ENCODE measurements at places on chromosomes 2 and 18.

DNA sequence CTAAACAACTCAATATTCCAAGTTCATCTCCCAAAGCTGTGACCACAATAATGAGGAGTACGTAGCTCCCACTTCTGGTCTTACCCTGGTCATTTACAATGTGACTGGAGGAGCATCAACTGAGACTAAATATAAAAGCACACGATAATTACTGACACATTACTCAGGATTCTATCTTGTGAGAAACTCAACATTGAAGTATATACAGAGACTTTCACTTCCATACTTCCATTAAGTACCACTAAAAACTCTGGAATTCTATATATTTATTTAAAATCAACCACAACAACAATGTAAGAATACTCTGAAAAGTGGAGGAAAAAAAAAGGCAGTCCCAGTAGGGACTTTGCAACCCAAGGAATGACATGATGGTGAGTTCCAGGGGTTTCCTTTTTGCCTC lies 61.4 kb downstream of the XDH start:
- ATAC-seq: no peak

- ATAC-seq: peak; percentile 50
These were observed 76.4 kb downstream of the LTBP1 start for GRCh38 chr2:33022989-33023727.

DNA sequence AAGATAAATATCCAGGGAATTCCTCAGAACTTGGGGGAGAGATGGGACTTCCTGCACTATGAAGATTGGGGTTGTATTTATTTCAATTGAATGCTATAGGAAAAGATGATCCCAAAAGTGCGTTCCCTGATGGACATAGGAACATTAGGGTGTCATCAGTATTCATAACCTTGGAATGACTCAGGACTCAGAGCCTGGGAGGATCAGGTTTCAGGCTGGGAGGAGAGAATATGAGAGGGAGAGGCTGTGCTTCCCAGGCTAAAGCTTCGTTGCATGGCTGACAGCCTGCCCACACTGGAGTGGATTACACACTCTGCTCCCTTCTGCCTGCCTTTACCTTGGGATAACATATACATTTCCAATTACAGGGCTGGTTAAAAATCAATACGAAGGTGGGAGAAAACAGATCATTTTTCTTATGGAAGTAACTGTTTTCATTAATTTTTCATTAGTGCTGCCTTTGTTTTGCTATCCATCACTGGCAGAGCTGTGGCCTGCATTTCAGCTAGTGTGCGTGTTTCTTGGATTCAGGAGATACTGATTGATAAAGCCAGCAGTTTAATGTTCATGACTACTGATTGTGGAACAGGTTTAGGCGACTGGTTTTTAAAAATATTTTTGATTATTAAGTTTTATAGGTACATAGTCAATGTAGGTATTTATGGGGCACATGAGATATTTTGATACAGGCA lies 118.7 kb downstream of the KCTD1 start:
- peak; percentile 50 for ATAC-seq

GRCh38 chr2:33709951-33710350 lies 110.9 kb upstream of the FAM98A start:
- no peak for ATAC-seq

DNA sequence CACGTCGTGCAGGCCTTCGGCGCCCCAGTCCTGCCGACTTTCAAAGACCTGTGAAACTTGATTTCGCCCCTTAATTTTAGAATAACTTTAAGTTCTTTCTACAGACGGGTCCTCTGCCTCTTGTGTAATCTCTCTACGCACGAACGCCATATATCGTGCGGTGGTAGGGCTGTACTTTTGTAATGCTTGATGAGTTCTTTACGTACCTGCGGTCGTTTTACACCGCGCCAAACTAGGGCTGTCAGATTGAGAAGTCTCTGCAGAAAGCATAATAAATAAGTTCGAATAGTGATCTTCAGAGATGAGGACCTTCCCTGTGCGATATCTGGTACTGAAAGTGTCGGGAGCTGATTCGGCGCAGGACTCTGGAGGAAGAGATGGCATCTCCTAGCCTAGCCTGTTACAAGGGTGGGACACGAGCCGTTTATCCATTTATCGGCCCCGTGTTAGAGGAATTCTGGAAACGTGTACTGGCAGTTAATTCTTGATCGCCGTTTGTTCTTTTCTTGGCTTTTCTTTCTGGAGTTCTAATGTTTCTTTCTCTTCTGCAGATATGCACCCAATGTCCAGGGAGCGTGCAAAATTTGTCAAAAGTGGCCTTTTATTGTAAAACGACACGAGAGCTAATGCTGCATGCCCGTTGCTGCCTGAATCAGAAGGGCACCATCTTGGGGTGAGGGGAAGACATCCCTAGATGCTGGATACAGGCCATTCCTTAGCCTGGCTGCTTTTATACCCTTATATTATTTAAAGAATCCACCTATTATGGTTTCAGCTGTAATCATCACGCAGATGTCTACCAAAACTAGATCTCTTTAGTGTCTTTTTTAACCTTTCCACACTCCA lies 781 bp upstream of the SLC5A6 start:
- ATAC-seq: peak; percentile 25

GRCh38 chr18:5167831-5168230 lies 29.2 kb downstream of the AKAIN1 start:
- no peak for ATAC-seq
